ENCODE measurements at places on chromosomes 12 and 14.

DNA sequence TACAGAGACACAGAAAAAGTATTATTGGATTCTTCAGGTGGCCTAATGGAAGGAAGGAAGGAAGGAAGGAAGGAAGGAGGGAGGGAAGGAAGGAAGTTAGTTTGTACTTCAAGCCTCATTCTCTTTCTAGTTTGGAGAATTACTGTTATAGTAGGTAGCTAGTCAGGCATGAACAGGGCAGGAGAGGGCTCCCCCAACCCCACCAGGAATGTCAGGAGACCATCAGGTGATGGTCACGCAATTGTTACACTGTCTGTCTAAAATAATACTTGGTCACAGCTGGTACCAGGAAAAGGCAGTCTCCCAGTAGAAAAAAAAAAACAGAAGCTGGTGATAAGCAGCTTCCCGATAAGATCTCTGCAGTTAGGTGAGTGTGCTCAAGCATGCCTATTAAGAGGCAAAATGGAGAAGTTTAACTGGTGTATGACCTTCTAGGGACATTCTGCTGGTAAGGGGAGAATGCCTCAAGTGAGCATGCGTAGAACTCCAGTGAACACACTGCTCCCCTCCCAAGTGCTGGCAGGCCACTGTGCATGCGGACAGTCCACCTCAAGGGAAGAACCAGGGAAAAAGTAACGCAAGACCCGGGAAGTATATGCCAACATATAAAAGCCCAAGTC is 358.4 kb upstream of the SOX5 start:
- DNase-seq: no peak

DNA sequence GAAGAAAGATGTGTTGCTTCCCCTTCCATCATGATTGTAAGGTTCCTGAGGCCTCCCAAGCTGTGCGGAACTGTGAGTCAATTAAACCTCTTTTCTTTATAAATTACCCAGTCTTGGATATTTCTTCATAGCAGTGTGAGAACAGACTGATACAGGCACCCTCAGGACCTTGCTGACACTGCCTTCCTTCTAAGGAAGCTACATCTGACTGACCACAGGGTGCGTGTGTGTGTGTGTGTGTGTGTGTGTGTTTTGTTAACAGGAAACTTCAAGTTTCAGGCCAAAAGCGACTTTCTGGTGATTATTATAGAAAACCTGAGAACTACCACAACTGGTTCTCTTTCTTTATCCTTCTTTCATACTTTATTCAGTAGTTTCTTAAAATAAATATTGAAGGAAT is 149.0 kb downstream of the CAPZA3 start:
- DNase-seq: no peak

DNA sequence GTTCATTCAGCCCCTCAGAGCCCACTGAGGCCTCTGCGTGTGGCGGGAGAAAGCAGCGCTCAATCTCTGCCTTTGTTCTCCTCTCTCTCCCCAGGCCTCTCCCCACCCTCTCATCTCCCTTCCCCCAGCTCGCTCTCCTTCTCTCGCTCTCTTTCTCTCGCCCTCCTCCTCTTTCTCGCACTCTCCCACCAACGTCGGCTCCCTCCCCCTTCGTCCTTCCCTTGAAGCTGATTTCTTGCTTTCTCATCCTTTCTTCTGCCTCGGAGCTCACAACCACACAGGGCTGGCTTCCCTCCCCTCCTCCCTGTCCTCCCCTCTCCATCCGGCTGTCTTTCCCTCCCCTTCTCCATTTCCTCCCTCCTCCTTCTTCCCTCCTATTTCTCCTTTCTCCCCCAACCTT is 96.4 kb downstream of the LRRC74A start:
- DNase-seq: no peak

DNA sequence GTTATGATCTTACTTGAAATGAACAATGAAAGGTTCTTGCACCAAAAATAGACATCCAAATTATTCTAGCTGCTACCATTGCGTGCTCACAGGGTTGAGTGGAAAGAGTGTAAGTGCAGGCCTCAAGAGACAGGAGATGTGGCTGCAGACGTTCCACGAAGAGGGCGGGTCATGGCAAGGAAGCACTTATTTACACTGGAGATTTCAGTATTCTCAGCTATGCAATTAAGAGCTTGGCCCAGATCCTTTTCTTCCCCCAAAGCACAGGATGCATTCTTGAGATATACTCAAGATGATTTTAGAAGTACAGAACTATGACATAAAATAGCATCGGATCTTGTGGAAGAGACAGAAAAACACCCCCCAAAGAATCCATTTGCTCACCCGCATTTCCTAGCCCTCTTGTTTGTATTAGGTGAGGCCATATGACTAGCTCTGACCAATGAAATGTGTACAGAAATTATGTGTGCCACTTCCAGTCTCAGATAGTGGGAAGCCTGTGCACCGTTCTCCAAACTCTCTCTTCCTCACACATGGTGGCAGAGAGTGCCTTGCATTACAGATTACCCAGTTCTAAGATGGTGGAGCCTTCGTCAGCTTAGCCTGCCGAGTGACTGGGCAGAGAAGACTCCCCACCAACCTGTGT is 261.4 kb downstream of the TTC8 start:
- DNase-seq: no peak

DNA sequence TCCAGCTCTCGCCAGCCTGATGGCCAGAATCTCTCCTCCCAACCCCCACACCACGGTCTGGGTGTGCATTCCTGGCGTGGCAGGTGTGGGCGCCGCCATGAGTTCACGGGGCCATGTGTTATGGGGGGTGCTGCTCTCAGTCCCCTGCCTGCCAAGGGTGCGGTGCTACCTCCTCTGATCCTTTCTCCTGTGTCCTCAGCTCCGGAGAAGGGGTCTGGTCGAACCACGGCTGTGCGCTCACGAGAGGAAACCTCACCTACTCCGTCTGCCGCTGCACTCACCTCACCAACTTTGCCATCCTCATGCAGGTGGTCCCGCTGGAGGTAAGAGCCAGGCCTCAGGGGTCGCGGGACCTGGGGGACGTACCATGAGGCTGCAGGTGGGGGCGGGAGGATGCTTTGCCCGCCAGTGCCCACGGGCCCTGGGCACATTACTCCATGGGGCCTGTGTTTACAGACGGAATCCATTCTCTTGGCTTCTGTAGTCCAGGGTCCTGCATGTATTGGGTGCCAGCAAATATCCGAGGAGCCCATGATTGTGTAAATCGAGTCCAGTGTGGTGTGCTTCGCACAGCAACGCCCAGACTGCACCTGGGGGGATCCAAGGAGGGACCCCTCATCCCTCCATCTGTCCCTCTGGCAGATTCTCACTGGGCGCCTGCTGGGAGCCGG is 130.8 kb downstream of the ADGRD1 start:
- DNase-seq: no peak

GRCh38 chr12:57740656-57741412 is 2.3 kb upstream of the AGAP2 start:
- no peak for DNase-seq

DNA sequence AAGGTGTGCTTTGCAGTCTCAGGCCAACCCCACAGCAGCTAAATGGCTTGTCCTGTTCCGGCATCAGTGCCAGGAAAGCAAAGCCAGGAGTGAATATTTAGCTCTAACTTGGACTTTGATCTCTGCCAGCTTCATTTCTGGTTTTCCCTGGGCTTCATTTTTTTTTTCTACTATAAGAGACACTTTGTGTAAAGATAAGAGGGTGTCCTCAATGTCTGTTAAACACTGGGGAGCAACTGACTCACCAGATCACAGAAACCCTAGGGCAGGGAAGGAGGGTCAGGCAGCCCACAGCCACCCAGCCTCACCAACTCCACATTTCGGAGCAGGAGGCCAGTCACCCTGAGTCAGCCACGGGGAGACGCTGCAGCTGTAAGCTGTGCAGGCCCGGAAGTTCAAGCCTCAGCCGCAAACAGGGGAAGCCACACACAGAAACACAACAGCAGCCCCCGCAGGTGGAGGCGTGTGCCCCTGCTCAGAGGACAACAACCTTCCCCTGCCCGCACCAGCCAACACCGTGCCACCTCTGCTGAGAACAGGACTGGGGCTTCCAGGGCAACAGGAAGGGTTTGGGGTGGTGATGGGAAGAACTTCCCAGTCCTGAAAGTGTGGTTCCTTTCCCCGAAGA is 6.3 kb downstream of the TNFRSF1A start:
- DNase-seq: no peak

DNA sequence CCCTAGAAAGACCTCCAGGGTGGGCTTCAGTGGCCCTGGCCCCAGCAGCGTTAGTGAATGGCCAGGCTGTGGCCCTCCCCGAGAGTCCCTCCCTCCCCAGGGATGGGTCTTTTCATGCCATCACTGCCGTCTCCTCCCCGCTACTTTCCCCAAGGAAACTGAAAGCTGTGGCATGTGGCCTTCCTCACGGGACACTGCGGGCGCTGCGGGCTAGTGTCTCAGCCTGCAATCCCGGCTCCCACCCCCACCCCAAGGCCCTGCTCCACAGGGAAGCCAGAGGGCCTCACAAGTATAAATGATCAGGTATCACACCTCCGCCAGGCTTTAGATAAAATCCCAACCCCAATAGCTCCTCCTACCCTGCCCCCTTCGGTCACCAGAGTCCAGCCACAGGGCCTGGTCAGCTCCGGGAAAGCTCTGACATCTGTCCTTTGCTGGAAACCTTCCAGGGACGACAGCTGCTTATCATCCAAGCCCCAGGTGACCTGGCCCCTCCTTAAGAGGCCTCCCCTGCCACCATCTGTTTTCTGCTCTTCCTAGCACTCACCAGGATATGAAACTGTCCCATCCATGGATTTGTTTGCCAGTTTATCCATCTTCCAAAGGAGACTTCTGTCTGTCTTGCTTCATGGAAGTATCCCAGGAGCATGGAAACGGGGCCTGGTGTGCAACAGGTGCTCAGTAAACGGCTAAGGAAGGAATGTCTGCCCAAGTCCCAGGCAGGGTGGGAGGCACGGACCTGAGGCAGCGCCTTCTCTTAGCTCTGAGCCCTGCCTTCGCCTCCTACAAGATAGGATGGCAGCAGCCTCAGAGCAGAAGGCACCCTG is 31.6 kb downstream of the CCDC85C start:
- no peak for DNase-seq

DNA sequence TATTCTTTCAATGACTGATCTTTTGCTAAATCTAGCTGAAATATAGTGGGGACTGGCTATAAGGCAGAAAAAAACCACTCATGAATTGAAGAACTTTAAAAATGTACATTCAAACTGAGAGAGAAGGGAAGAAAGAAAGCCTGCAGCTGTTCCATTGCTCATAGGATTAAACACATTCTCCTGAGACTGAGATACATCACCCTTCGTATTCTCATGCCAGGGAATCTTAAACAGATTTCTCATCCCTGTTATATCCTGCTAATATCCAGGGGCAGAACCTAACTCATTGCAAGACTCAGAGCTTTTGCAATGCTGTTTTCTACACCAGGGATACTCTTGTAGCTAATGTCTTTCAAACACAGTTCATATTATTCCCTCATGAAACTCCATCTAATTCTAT is 67.2 kb upstream of the ACSS3 start:
- no peak for DNase-seq

All from LNCaP clone FGC (cell line).